Fibroblast of skin of scalp (primary cell): ENCODE measurements at places on chromosomes 5 and 9.

DNA sequence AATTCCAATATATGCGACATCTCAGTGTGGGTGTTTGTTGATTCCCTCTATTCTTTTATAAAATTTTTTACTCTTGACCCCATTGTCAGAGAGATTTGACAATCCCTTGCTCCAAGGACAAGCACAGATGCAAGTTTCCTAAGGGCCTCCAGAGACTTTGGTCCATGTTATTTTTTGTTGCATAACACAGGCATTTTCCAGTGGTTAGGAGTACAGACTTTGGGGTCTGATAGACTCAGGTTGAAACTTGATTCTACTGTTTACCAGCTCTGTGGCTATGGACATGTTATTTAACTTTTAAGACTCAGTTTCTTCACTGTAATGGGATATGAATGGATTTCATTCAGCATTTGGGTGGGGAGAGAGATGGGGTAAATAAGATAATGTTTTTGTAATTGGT is 361.3 kb downstream of the ENC1 start:
- no peak for DNase-seq

GRCh38 chr5:60403343-60404006 is 296.5 kb downstream of the DEPDC1B start:
- DNase-seq = no peak

GRCh38 chr9:136605988-136606660 is 56.6 kb upstream of the EGFL7 start:
- DNase-seq = no peak

DNA sequence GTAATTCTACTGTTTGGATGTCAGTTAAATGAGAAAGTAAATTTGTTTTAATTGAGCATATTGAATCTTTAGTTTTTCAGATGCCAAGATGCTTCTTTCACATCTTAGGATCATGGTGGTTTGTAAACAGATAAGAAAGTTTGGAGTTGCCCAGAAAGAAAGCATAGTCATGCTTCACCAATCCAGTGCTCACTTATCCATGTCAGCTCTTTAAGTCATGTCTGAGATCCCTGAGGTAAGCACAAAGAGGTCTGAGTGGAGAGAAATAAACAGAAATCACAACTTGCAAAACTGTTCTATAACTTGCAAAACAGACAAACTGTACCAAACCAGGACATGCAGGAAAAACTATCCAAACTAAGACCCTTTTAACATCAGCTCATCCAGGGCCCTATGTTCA is 87.7 kb downstream of the OSTF1 start:
- no peak for DNase-seq

GRCh38 chr5:116572350-116573278 is 2.0 kb downstream of the SEMA6A start:
- DNase-seq = no peak
